ENCODE measurements at places on chromosomes 1 and 21.
A peak's percentile ranks its signal among the peaks of the same experiment; 100 is the strongest.

DNA sequence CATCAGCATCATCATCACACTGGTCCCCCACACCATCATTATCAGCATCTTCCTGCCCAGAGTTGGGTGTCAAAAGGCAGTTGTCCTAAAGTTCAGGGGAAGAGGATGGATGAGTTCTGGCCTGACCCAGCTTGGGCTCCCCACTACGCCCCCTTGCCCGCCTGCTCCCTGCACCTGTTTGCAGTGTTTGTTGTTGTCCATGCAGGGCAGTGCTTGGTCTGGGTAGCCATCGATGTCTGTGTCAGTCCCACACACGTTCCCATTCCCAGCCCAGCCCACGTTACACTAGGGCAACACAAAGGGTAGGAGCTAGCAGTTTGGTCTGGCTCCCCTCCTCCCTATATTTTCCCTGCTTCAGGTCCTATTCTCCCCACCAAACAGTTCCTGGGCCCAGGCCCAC is 6.8 kb downstream of the THBS3 start:
- no peak for DNase-seq

DNA sequence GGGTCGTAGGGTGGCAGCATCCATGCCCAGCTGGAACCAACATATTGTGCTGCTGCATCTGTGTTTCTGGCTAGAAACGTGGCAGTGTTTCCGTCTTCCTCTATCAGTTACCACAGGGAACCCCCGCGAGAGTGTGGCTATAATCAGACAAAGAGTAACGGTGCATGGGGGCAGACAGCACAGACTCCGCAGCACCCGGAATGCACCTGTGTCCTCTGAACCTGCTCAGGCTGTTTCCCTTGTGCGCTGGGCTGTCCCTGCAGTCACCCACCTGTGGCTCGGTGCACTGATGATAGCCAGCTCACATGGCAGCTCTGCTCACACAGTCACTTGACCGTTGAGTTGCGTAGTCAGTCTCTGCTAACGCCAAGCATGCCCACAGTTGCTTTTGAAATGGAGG is 11.4 kb upstream of the PCBP3 start:
- no peak for DNase-seq

GRCh38 chr1:8283058-8283884 is 34.6 kb upstream of the SLC45A1 start:
- DNase-seq, result no peak

GRCh38 chr21:29817450-29817849 is 122.3 kb downstream of the GRIK1 start:
- no peak for DNase-seq

- no peak for DNase-seq
Observed at GRCh38 chr1:184755226-184756065, 788 bp upstream of the EDEM3 start.

DNA sequence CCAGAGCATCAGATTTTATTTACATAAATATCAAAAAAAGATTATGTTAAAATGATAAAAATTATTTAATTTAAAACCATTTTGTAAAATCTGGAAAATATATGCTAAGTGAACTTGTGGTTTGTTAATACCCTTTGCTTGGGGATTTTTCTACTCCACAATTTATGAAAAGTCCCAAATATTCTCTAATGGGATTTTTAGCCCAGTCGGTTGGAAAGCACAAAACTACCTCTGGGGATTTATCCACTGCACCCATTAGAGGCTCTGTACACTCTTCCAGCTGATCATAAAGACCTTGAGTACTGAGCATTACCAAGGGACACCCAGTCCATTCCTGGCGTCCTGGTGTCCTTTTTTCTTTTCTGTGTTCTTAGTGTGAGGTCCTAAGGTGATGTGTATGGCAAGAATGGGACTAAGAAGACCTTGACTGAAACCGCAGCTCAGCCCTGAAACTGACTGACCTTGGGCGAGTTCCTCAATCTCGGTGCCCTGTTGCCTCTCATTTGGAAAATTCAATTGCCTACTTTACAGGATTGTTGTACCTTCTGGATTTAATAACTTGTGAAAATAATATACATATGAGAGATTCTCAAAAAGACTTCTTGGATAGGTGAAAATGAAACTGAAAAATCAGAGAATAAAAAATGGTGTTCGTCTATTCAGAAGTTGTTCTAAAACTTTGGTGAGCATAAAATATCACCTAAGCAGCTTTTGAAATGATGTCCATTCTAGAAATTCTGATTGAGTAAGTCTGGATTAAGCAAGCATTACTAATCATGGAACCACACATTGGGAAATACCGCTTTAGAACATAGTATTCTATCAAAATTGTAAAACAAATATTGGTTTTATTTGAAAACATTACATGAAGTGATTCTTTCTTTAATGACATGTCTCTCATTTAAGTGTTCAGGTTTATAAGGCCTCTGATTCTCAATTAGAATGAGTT is 21.5 kb upstream of the SAMSN1 start:
- no peak for DNase-seq

GRCh38 chr1:38191461-38191860 is 144.9 kb upstream of the POU3F1 start:
- DNase-seq, result no peak

DNA sequence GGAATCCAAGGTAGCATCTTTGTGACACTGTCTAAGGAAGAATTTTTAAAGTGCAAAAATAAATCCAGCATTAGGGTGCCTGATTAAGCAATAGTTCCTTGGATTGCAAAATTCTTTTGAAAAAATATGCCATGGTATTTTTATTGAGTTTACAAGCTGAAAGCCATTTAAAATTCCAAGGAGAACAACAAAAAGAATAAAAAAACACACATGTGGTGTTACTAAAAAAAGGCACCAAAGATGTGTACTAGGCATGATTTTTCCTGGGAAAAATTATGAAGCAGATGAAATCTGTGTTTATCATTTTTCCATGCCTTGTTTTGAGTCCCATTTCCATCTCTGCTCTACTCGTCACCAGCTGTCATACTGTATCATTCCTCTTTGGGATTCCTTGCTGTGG is 157.0 kb upstream of the ZNHIT6 start:
- no peak for DNase-seq

DNA sequence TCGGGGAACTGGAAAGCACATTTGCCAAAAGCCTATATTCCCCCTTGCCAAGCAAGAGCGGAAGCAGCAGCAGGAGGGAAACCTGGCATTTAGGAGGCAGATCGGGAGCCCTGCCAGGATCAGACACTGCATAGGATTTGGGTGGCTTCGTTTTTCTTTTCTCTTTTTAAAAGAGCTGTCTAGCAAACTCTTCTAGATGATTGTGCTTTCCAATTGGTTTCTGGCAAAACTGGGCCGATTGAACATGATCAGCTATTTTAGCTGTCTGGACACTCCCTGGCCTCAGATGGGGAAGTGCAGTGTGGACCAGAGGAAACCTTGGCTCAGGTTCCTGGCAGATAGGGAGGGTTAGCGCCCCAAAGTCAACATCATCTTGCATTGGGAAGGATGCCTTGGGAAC is 414.0 kb upstream of the KAZN start:
- no peak for DNase-seq

- DNase-seq, result no peak
Observed at GRCh38 chr1:113223546-113223945, 150.5 kb downstream of the LRIG2 start.

GRCh38 chr1:81452693-81453366 is 347.9 kb upstream of the ADGRL2 start:
- no peak for DNase-seq

DNA sequence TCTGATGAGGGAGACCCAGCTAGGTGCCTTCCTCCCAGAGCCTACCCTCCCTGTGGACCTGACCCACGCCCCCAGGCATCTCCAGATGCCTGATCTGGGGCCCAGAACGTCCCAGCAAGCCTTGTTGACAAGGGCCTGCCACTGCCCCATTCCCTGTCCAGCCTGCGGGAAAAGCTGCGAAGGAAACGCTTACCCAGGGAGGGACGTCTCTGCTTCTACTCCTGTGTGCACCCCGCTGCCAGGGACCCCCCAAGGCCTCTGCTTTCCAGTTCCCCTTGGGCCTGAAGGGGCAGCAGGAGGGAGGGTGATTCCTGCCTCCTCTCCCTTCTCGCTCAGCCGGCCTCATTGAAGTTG is 11.6 kb upstream of the CLSTN1 start:
- DNase-seq, result no peak

DNA sequence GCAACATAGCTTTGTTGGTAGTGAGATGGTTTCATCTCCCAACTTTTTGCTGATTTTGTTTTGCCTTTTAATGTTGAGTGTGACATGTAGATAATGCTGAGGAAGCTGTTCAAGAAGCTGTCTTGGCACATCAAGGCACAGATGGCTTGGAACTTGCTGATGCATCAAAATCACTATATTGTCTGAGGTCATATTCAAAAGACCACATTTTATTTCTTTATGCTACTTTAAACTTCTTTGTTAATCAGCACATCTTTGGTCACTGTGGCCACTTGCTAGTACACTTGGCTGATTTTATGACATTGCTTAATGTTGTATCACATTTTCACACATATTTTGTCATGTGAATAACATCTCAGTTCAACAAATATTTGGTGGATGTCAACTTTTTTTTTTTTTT is 87.1 kb upstream of the BCL10 start:
- no peak for DNase-seq

DNA sequence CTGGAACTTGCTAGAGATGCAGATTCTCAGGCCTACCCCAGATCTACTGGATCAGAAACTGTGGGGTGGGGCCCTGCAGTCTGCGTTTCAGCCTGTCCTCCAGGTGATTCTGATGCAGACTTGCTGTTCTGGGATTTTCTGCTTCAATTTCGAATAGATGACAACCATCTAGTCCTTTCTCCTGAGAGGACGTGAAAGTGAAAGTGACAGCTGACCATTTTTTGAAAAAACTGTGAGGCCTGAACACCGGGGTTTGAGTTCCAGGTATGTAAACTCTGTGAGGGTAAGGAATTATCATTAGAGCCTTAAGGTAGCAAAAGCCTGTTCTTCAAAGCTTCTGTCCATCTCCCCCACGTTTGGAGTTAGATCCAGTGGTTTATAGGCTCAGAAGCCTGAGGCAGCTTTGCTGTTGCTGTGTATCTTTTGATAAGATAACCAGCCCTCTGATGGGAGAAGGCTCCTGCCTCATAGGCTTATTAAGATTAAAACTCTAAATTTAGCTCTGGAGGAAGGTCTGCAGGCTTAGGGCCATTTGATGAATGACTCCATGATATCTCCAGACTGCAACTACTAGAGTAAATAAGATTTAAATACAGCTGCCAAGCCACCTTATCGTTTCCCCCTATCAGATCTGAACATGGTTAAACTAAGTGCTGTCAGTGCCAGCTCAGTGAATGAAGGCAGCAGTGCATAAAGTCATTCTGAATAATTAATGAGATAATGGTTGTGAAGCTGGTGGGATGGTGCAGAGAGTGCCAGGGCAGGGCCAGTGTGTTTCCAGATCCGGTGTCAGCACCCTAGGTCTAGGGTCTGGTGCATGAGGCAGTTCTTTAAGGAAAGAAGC is 335.2 kb downstream of the HHAT start:
- peak; percentile 89 for DNase-seq

DNA sequence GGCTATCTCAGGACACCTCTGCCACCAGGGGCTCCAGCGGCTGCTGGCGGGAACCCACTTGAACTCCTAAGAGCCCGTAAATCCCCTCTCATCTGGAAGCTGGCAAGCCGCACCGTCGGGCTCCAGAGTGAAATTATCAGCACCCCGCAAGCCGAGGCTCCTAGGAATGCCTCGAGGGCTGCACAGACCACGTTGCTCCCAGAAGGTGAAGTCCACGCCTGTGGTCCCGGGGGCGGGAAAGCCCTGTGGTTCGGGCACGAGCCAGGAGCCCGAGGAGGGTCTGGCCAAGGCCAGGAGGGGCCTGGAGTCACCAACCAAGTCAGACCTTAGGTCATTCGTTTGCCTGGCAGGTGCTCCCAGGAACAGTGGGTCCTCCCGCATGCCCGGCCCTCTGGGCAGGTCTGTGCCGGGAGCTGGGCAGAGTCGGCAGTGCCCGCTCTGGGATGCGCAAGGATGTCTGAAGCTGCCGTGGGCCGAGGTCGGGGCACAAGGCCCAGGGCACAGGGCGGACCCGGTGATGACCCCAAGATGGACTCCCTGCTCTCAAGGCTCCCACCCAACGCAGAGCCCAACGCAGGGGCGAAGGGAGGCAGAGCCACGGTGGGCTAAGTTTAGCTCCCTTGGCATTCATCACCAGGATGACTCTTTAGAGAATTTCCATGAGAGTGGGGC is 8.9 kb downstream of the ACTRT2 start:
- DNase-seq, result no peak
